ENCODE measurements at places on chromosomes 6 and 20.

DNA sequence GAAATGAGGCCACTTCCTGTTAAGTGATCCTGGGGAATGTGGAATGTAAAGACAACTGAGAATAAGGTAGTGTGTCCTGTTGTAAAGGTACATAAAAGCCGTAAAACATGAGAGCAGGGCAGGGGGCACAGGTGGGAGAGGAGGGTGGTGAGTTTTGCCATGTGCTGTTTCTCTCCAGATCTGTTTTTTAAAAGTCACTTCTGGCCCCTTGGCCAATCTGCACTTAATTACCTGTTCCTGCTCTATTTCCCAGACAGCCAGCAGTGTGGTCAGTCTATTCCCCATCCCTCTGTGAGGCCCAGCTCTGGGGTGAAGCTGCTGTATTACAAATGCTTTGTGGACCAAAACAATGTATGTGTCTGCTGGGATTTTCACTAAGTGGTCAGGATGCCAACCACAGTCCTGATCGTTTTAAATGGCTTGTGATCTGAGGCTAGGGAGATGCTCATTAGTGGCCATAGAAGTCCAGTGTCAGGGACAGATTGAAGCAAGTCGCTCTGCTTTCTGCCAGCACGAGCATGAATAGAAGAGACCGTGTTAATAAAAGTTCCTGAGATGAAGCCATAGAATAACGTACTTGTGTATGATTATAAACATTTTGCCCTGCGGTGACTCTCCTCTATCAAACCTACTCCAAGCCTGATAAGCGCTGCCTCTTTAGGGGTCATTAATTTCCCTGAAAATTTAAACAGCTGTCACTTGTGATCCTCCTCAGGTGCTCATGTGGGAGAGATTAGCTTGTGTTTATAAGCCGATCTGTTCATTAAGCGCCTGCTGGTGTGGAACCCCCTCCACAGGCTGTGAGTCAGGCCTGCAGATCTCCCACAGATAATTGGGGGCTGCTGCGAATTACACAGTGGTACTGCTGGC, 111.8 kb upstream of the CENPW start:
- no peak for DNase-seq

- no peak for DNase-seq
Measured at GRCh38 chr6:76940191-76940590, 523.1 kb downstream of the HTR1B start.

GRCh38 chr6:13400772-13401171, 72.4 kb upstream of the TBC1D7 start:
- no peak for DNase-seq

DNA sequence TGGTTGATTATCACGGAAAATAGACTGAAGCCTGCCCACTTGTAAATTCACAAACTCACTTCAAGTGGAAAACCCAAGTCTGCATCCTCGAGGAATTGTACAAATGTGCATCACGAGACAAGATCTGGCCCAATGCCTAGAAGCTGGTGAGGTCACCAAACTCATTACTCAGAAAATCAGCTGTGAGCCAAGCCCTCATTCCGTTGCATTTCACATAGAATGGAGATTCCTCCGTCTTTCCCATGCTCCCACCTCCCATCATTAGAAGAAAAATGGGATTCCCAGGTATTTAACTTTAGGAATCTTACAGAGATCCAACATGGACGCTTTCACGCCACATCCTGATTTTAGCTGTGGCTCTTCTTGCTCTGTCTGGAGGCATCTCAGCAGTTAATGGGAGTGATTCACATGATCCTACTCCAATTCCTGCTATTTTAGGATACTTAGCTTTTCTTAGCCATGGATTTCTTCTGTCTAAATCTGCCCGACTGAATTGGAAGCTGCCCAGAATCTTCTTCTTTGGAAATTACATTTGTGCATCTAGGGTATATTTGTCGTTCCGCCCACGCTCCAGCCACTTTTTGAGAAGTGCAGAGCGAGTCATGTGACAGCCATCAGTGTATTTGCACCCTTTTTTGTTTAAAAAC, 68.7 kb upstream of the STMND1 start:
- DNase-seq: peak; percentile 85

- DNase-seq: no peak
Measured at GRCh38 chr20:17958373-17959256, 10.0 kb downstream of the SNX5 start.

GRCh38 chr20:62009322-62009721, 56.4 kb downstream of the TAF4 start:
- DNase-seq: no peak

DNA sequence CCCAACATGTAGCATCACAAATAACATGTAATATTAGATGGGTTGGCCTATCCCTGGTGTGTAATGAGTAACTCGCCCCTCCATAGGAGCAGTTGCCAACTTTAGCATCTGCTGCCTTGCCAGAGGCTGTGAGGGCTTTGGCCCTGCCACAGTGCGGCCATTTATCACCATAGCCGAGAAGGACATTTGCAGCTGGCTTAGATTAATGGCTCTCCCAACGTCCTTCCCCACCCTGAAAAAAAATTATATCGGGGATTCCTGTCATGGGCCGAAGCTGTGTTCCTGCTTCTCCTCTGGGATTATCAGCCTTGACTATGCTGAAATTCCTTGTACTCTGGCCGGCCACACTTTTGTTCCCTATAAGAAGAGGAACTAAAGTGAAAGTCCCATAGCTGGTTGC, 7.6 kb upstream of the ADIG start:
- DNase-seq: no peak

All from ACHN (cell line).